GM18507 (cell line): ENCODE measurements at places on chromosomes 16 and 17.

DNA sequence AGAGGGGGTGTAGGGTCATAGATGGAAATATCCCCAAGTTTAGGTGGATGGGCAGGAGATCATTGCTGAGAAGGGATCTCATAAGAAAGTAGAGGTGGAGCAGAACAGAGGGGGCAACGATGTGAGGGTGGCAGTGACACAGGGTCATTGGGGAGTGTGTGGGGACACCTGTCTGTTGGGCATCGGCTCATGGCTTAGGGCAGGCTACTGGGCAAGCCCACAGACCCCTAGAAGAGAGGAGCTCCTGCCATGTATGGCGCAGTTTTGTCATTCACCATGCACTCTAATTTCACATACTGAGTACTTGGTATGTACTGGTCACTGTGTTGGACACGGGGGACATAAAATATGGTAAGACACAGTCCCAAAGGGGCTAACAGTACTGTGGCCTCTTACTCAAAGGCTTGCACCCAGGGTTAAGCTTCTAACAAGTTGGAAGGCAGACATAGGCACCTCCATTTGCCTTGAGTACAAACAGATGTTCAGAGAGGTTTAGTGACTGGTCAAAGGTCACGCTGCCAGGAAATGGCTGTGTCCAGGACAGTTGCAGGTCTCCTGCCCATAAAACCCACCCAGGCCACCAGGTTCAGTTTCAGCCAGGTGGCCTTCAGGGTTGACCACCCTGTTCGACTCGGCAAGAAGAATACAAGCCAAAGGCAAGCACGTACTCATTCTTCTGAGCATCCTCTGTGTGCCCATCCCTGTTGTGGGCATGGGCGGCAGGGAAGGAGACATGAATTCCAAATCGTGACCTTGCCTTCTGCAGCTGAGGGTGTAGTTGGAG lies 580.2 kb downstream of the KCNJ18 start:
- no peak for DNase-seq

GRCh38 chr16:85750146-85750826 lies 610 bp downstream of the C16orf74 start:
- no peak for DNase-seq

DNA sequence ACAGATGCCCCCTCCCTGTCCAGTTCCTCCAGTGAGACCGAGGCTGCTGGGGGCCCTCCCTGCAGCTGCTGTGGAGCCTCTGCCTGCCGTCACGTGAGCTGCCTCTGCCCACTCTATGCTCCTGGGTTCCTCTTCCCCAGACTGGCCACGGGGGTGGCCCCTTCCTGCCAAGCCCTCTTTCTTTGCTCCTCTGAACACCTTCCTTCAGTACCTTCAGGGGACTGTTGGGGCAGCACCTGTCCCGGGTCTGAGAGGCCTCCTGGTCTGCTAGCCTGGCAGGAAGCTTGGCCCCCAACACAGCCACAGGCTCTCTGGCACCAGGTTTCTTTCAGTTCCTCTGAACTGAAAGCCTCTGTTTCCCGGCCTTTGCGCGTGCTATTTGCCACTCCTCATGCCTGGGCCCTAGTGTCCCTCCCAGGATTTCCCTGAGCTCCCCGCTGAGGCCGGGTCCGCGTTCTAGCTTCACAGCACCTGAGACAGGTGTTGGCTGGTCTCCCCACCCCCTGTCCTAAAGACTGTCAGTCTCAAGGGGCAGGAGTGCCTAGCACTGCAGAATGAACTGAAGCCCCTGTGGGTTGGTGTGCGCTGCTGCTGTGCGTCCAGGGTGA lies 6.6 kb upstream of the ATP6V0C start:
- DNase-seq, result no peak

DNA sequence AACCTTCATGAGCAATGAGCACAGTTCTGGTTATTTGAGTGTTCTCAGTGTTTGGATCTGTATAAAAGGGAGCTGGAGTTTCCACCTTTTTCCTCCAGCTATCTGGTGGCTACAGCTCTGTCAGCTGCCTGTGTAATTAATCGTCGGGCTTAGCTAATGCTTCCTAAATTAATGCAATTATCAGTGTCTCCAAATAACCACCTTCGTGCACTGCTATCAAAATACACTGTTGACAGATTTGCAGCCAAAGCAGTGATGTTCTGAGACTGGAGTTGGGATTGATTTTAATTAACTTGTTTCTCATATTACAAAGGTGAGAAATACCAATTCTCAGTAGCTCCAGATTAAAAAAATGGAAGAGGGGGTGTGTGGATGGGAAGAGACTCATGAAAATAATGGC lies 325.8 kb downstream of the CBLN1 start:
- no peak for DNase-seq

GRCh38 chr16:14354561-14355351 lies 275.3 kb downstream of the PARN start:
- DNase-seq, result peak; percentile 58

GRCh38 chr17:49676276-49676868 lies 1.5 kb downstream of the SPOP start:
- DNase-seq, result peak; percentile 49

GRCh38 chr17:17884391-17885357 lies 47.9 kb upstream of the SREBF1 start:
- DNase-seq, result no peak

GRCh38 chr17:59842901-59843652 lies 49.7 kb downstream of the TUBD1 start:
- DNase-seq, result no peak

DNA sequence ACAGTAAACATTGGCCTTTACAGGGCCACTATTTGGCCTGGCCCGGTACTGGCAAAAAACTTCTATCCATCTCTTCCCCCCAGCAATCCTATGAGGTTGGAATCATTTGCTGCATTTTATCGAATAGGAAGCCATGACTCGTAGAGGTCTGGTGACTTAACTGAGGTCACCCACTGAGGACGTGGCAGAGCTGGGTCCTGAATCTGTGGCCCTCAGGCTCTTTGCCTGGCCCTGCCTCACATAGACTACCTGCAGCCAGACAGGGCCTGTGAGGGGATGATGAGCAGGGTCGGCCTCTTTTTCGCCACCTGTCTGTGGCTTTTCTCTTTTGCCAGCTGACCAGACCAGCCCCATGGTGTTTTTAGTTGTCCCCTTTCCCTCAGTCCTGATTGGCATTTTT lies 1.9 kb downstream of the PPP4C start:
- DNase-seq, result no peak

- no peak for DNase-seq
These were observed 9.4 kb downstream of the DUSP3 start for GRCh38 chr17:43769426-43769825.

DNA sequence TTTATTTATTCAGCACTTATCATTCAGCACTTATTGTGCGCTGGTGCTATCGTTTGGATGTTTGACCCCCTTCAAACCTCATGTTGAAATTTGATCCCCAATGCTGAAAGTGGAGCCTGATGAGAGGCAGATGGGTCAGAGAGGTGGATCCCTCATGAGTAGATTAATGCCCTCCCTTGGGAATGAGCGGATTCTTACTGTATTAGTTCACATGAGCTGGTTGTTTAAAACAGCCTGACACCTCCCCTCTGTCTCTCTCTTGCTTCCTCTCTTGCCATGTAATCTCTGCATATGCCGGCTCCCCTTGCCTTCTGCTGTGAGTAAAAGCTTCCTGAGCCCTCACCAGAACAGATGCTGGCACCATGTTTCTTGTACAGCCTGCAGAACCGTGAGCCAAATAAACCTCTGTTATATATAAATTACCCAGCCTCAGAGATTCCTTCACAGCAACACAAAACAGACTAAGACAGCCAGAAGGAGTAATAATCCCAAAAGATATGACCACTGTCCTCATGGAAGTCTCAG lies 111.1 kb downstream of the CACNG3 start:
- DNase-seq, result no peak

DNA sequence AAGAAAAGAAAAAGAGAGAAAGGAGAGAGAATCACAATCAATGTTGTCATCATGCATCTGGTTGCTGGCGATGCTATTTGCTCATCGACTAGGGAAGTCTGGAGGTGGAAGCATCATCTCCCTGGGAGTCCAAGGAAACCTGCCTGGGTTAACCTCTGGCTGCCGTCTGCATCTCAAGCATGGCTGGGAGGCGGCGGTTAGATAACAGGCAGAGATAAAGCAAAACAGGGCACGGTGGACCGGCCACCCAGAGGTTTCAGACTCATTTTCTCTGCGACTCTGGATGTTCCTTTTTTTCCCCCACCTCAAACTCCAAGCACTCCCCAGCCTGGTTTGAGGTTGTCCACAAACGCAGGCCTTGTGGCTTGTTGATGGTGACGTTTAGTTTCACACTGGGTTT lies 161.2 kb downstream of the ENGASE start:
- DNase-seq, result no peak

DNA sequence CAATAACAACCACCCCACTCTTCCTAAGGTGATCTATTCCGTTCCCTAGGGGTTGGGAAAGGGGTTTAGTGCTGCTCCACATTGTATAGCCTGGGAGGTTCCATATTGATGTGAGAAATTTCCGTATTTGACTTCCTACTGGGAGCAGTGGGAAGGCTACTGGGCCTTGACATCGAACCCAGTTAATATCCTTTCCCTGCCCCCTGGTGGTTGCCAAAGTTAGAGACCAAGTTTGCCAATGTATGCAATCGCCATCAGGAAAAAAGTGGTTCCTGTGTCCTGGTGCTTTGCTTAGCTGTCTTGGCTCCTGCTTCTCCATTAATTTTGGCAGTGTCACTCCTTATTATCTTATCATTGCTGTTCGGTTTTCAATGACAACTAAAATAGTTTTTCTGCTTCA lies 914.9 kb downstream of the KCNJ2 start:
- no peak for DNase-seq

DNA sequence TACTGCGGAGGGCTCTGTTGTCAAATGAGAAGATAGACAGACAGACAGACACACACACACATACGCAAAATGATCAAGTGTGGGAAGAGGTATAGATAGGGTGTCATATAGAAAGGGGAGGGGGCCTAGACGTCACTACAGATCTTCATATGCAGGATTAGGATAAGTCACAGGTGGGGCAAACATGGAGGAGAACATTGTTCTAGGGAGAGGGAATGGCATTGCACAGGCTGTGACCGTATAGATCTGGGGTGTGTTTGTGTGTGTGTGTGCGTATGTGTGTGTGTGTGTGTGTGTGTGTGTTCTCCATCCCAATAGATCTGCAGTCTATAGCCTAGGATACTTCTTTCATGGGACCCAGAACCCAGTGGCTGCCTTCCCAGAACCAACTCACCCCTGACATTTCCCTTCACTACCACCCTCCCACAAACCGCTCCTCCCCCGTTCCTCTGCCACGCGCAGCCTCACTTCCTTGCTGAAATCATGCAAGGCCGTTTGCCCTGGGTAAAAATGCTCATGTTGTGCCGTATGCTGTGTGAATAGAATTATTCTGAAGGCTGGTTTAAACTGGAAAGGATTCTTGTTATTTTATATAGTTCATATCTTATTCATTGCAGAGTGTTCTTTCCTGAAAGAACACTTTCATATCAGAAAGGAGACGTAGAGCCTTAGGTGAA lies 50.5 kb upstream of the CCL1 start:
- no peak for DNase-seq

DNA sequence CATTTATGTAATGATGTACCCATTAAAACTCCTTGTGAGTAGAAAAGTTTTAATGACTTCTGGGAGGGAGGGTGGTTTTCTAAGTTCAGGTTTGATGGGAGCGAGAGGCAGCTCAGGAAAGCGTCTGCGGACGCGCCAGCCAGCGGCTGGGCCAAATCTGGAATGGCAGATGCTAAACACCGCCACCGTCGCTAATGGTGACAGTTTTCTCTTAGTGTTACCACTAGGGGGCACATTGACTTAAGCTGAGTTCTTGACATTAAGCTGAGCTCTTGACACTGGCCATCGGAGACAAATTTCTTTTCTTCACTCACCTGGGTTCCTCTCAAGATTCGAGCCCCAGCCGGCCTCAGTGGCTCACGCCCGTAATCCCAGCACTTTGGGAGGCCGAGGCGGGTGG lies 6.7 kb downstream of the TRPV1 start:
- peak; percentile 39 for DNase-seq

GRCh38 chr17:38741921-38742410 lies 6.2 kb downstream of the PCGF2 start:
- DNase-seq, result no peak

DNA sequence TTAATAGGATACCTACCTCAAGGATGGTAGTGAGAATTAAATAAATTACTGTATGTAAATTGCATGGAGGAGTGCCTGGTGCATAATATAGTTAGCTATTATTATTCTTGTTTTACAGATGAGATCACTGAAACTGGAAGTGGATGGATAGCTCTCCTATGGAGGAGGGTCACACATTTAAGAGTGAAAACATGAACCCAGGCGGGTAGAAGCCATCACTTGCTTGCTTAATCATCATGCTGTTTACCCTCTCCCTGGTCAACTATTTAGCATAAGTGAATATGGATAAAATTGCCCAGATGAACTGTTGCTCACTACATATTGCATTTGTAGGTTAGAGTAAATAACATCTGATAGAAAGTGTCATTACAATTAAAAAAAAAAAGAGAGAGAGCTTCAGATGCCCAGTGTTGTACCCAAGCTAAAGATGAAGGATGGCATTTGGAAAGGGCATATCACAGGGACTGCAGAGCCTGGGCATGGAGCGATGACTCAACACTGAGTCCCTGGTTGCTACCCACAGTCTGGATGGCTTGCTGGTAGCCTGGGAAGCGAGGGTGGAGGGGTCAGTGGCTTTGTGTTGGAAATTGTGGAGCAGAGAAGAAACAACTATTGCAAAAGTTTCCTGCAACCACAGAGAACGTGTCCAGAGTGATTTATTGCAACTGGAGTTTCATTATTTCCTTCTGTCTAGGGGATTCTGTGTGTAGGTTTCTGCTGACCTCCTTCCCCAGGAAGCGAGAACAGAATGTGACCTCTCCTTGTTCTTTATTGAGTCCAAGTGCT lies 414.4 kb downstream of the SHISA9 start:
- DNase-seq, result no peak

DNA sequence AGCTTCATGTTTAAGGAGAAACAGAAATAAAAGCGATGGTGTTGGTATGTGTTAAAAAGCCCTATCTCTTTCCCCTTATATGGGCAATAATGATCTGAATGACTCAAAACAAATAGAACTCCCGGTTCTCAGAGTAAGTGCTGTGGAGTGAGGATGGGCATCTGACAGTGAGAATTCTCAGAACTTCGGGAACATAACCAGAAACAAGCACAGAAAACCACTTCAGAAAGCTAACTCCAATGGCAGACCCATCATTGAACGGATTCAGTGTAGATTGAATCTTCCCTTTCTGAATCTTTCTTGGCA lies 67.2 kb downstream of the CDH8 start:
- DNase-seq, result no peak

- DNase-seq, result no peak
These were observed 6.0 kb downstream of the HELZ start for GRCh38 chr17:67238991-67239390.

DNA sequence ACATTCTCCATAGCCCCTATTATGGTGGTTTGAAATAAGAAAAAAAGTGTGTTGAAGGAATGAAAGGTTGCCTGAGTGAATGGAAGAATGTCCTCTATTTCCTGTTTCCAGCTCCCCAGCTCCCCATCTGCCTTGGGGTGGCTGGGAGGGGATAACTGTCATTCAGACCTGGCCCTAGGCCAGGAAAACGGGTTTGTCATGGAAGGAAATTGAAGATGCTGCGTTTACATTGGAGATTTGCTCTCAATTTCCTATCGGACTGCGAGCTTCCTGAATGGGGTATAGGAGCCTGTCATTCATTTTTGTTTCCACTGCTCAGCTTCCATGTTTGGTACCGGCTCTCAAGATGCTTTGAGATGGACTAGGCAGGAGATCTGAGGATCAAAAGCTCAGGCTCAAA lies 2.2 kb upstream of the FZD2 start:
- no peak for DNase-seq
